ENCODE measurements at places on chromosomes 2 and 18. TPM values are rescaled to one million over a fixed set of nuclear protein-coding genes. Genes with fewer than 3 reads are reported as not detected.
A peak's percentile ranks its signal among the peaks of the same experiment; 100 is the strongest.

Gene CFC1B
- not detected for total RNA-seq

Gene EDAR
- total RNA-seq = 10.6 TPM

- DNase-seq = no peak
Observed at GRCh38 chr2:101704816-101705578, 7.5 kb downstream of the MAP4K4 start.

DNA sequence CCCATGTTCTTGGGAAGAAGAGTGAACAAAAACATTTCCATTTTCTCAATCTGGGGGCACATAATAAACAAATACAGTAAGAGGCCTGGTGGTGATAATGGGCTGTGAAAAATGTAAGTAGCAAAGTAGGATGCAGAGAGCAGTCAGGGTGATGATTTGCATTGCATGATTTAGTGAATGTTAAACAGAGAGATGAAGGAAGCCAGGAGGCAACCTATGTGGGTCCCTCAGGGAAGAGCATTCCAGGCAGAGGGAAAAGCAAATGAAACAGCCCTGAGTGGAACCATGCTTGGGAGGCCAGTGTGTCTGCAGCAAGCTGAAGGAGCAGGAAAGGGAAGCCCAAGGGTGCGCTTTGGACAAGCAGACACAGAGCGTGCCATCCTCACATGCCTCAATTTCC lies 5.4 kb downstream of the VIT start:
- DNase-seq = no peak

Gene CHPF
- total RNA-seq = 3.8 TPM

- no peak for DNase-seq
Observed at GRCh38 chr18:9401176-9401575, 66.6 kb downstream of the TWSG1 start.

Gene FBXO48
- 4.8 TPM for total RNA-seq

GRCh38 chr2:19809206-19809605 lies 92.6 kb downstream of the TTC32 start:
- DNase-seq = no peak

DNA sequence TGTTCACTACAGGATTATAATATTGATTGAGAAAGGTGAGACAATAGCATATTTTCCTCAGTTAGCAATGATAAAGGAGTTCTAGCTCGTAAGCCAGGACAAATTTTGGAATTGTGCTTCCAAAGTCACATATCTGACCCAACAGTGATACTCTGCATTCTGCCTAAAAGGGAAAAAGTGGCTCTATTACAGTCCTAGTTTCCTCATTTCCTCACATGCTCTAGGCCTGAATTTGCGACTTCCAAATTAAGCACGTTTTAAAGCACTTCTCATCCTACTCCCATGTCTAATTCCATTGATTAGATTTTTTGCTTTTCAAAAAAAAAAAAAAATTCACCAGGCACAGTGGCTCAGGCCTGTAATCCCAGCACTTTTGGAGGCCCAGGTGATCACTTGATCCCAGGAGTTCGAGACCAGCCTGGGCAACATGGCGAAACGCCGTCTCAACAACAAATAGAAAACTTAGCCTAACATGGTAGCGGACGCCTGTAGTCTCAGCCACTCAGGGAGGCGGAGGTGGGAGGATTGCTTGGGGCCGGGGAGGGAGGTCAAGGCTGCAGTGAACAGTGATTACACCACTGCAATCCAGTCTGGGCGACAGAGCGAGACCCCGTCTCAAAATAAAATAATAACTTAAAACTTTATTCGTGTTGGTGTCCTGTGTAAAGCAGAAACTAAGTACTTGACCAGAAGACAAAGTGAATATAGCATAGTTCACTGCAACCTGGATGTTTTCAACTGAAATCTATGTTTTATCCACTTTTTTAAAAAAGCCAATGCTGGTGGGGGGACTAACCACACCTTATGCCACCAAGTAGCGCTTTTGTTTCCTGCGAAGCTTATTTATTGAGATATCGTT lies 1.5 kb downstream of the ESCO1 start:
- DNase-seq = no peak

DNA sequence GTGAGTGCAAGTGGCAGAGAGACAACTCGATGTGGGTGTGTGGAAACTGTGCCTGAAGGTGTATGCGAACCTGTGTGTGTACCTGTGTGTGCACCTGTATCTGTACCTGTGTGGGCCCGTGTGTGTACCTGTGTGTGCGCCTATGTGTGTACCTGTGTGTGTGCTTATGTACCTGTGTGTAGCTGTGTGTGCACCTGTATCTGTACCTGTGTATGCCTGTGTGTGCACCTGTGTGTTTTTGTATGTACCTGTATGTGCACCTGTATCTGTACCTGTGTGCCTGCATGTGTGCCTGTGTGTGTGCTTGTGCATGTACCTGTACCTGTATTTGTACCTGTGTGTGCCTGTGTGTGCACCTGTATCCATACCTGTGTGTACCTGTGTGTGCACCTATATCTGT lies 150.6 kb downstream of the MYT1L start:
- no peak for DNase-seq

Gene LHCGR
- not detected for total RNA-seq

DNA sequence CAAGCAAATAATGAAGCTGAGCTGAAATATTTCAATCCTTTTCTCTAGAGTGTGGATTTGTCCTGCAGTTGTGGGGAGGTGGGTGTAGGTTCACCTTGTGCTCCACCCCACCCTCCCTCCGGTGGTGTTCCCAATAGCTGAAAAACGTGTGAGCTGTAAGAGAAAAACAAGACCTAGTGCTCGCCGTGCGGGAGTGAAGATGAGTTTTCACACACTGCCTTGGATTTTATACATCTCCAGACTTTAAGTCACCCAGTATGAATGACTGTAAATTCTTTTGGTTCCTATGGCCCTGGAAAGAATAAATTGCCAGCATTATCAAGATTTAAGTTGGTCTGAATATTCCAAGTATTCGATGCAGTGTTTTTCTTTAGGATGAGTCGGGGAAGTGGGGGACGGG lies 1.9 kb upstream of the SOX11 start:
- no peak for DNase-seq

- no peak for DNase-seq
Observed at GRCh38 chr2:201180010-201180409, 2.9 kb upstream of the CASP10 start.

Gene MAP2
- total RNA-seq = 0.47 TPM

- no peak for DNase-seq
Observed at GRCh38 chr2:27805180-27805579, 33.7 kb downstream of the MRPL33 start.

DNA sequence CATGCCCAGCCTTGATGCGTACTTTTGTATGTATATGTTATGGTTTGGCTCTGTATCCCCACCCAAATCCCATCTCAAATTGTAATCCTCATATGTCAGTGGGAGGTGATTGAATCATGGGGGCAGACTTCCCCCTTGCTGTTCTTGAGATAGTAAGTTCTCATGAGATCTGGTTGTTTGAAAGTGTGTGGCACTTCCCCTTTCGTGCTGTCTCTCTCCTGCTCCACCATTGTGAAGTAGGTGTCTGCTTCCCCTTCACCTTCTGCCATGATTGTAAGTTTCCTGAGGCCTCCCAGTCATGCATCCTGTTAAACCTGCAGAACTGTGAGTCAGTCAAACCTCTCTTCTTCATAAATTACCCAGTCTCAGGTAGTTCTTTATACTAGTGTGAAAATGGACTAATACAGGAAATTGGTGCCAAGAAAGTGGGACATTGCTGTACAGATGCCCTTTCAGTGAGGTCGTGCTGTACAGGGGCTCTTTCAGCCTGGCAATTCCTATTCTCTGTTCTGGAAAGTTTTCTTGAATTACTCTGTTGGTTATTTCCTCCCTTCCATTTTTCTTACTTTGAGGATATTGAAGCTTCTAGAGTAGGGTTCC lies 38.2 kb downstream of the KCMF1 start:
- DNase-seq = no peak

- DNase-seq = peak; percentile 98
Observed at GRCh38 chr18:80034068-80034851, at the start of gene RBFA. Gene RBFA, plus strand, starts transcription at chr18:80034434. Its CDS starts 62 bp downstream, at chr18:80034496.

DNA sequence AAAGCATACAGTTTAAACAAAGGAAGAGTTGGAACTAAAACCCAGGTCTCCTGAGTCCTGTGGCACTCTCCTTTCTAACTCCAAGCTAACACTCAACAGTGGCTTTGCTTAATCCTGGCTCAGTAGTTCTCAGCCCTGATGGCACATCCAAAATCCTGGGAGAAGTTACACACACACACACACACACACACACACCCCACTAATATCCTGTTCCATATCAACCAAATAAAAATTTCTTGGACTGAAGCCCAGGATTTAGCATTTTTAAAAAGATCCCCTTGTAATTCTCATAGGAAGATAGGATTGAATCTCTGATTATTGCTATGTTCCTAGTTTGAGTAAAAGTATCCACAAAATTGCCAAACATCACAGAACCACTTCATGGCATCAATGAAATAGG lies 136.1 kb upstream of the RIOK3 start:
- no peak for DNase-seq

Gene BOLL
- not detected for total RNA-seq

Data from naive thymus-derived CD8-positive, alpha-beta T cell (primary cell).